ENCODE measurements at places on chromosomes 3 and 15.
A peak's percentile ranks its signal among the peaks of the same experiment; 100 is the strongest.

GRCh38 chr3:152299249-152299976, 30.7 kb downstream of the MBNL1 start:
- DNase-seq: no peak

DNA sequence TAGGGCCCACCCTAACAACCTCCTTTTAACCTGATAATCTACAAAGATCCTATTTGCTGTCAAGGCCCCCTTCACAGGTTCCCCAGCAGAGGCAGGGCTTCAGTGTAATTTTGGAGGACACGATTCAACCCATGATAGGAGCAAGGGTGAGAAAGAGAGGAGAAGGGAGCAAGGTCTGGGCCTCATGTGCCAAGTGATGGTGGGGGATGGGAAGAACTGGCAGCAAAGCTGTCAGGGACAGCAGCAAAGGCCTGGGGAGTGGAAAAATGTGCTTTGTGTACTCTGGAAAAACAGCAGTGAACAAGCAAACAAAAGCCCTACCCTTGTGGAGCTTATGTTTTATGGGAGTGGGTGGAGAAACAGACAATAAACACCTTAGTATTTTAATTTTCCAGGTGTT, 2.7 kb upstream of the GALNT15 start:
- no peak for DNase-seq

- no peak for DNase-seq
Observed at GRCh38 chr15:39665629-39666250, 84.9 kb downstream of the THBS1 start.

GRCh38 chr3:72034986-72035385, 250.0 kb upstream of the PROK2 start:
- no peak for DNase-seq

GRCh38 chr3:49359623-49360022, 1.5 kb upstream of the GPX1 start:
- DNase-seq: no peak

DNA sequence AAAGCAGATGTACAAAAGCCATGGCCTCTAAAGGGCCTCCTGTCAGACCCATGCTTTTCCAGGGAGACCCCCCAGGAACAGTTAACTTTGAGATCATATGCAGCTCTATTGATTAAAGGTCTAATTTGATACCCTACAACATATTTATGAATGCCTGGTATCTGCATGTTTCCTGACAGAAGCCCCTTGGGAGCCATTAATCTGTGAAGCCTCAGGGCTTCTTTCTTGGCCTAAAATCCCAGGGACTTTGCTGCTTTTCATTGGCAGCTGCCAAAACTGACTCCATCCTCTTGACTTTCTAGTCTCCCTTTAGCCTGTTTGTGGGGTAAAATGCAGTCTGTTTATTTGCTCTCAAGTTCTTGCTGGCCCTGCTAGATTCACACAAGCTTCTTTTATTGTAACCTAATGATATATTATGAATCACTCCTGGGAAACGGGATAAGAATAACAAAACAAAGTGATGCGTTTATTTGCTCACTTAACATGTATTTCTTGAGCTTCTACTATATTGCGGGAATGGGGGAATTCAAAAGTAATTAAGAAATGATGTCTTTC, 257.0 kb downstream of the LSAMP start:
- DNase-seq: peak; percentile 71

DNA sequence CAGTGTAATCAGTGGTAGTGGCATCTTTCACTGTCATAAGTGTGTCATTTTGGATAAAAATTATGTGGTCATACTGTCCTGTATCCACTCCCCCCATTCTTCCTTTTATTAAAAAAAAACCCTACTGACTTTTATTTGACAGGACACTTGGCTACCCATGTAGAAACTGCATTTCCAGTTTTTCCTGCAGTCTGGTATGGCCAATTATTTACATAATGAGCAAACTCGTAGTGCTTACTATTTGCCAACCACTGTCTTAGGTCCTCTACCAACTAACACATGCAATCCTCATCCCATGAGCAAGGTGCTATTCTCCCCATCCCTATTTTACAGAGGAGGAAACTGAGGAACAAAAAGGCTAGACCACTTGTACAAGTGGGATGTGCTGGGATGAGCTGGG, 129.1 kb downstream of the MECOM start:
- no peak for DNase-seq

DNA sequence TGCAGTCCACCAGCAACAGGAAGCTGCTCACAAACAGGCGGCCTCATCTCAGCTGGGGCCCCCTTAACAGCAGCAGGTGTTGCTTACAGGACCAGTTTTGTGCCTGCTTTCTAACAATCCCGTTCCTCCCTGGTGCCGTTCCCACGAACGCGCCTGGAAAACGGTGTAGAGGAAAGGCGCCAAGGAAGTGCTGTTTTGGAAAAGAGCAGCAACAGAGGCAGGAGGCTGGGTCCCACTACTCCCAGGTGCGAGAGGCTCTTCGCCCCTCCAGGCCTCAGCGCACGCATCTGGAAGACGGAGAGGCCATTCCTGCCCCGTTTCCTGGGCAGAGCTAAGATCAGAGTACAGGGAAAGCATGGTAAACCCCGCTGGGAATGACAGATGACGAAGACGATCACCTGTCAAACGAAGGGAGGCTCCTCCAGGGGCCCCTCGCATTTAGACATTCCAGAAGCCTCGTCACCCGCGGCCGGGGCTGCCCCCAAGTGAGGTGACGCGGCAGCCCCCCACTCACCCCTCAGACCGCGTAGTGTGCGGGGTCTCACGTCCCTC, 603 bp downstream of the SCAPER start:
- DNase-seq: peak; percentile 32

DNA sequence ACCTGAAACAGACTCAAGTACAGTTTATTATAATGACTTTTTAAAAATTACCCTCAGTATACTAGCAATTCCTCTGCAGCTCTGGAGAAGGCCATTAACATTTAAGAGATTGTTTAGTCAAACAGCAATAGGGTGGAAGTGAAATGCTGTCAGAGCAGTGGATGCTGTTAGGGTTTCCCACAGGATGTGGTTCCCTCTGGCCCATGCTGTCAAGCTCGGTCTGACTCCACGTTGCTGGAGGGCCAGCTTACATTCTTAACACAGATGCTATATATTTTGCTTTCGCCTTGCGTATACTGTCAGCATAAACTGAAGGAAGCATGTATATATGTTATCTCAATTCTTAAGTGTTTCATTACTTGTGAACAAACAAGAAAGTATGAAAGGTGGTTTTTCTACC, 231.1 kb upstream of the COL8A1 start:
- DNase-seq: no peak

DNA sequence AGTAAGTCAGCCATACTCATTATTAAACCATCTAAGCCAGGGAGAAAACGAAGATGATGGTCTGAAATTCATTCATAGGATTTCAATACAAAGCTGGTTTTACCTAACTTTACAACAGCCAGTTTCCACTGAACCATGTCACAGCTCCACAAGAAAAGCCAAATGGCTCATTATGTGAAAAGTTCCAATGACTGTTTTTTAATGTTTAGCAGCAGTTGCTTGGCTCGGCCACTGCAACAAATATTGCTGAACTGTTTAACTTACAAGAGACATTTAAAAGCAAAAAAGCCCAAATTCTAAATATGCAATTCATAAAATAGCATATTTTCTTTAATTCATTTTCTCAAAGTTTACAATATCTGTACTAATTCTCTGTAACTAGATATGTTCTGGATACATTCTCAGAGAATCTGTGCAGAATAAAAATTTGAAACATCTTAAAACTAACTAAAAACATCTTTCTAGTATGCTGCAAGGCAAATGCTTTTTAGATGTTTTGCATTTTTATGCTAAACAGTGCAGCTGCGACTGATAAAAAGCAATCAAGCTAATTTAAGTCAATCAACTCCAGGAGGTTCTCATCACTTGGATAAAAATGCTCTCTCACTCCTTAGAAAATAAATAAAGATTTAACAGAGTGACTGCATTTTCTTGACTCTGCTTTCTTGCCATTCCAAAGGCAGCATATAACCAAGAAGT, 356.5 kb downstream of the ERC2 start:
- DNase-seq: no peak

DNA sequence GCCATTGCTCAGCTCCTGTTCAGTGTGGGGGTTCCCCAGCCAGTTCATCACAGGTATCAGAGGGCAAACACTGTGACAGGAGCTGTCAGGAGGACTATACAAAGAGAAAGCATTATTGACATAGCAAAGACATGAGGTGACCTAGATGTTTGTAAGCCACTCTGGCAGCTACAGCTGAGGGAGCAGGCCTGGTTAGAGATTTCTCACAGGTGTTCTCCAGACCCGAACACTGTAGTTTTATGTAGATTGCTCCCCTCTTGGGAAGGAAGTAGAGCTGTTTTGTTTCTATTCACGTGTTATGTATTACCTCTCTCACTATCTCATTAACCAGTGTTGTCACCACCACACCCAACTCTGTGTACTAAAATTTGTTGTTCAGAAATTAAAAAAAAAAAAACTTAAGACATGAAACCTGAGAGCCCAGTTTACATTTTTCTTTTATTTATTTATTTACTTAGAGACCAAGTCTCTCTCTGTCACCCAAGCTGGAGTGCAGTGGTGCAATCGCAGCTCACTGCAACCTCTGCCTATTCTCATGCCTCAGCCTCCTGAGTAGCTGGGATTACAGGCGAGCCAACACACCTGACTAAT, 123.7 kb downstream of the RBPMS2 start:
- no peak for DNase-seq

GRCh38 chr3:112635674-112636073, 5.3 kb downstream of the CCDC80 start:
- DNase-seq: peak; percentile 43

DNA sequence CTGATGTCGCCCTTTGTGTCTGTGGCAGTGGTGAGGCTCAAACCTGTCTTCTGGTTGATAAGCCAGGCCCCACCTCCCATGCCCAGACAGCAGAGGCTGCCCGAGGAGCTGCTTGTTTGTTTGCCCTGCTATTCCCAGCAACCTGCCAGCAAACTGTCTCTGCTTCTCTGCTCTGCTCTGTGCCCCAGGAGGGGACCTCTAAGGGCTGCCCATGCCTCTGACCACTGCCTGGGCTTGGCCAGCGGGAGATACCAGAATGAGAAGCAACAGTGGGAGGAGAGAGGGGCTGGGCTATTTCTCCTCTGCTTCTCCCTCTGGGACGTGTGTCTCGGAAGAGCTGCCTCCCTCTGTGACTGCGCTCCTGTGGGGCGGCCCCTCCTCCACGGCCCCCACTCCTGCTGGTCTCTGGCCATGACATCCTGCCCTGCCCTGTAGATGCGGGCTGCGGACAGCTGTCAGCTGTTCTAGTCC, 213.1 kb downstream of the RPLP1 start:
- DNase-seq: no peak

GRCh38 chr15:52013151-52013791, 5.7 kb upstream of the MAPK6 start:
- DNase-seq: no peak

DNA sequence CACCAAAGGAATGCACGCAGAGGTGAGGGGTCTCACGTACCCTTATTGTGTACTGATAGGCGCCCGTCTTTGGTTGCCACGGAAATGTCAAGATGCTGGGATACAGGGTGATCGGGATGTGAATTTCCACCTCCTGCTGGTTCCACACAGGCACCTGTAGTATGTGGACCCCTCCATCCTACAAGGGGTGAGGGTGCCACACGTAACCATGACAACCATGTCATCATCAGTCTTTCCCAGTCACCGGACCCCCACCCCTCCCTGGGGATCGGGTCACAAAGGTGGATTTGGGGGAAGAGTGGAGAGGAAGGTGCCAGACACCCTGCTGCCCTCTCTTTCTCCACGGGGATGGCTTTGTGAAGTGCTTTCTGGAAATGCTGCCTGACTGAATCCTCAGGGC, 44.7 kb downstream of the NUP210 start:
- no peak for DNase-seq

GRCh38 chr15:74378848-74379247, 11.4 kb upstream of the CYP11A1 start:
- DNase-seq: no peak

DNA sequence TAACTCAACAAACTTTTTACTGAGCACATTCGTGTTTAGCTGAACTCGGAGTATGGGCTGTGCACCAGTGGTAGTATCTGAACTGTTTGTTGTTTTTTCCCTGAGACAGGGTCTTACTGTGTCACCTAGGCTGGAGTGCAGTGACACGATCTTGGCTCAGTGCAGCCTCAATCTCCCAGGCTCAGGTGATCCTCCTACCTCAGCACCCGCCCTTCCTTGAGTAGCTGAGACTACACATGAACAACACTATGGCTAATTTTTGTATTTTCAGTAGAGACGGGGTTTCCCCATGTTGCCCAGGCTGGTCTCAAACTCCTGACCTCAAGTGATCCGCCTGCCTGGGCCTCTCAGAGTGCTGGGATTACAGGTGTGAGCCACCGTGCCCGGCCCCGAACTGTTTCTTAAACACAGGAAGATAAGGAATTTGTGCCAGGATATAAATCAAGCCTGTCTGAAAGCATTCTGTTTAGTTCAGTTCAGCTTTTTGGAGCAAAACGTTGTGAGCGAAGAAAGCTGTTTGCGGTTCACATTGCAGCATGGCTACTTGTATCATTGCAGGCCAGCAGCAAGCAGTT, 40.4 kb upstream of the SKOR1 start:
- DNase-seq: no peak

DNA sequence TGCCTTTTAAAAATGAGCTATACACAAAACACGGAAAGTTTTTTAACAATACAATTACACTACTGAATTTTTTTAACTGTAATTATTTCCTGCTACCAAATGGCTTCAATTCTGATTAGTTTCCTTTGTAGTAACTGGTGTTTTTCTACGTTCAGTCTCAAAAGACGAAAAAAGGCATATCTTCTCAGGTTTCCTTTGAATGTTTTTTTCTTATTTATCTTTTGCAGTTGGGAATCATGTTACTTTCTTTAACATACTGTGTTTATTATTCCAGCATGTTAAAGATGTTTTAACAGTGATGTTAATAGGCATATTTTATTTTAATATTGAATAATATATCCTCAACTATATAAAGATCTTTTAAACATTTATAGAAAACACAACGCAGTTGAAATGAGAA, 1055.5 kb downstream of the ROBO1 start:
- no peak for DNase-seq

Measured in BE2C (cell line).